Stimulated activated CD8-positive, alpha-beta memory T cell treated with anti-CD3 and anti-CD28 coated beads, Interleukin-7, amount 100 ng/mL, for 1 hour (primary cell): ENCODE measurements at places on chromosomes 1 and 21.

- no peak for DNase-seq
These were observed 58.5 kb upstream of the S1PR1 start for GRCh38 chr1:101178341-101178687.

- no peak for DNase-seq
These were observed 11.4 kb downstream of the EDEM3 start for GRCh38 chr1:184743062-184743756.

- no peak for DNase-seq
These were observed at the start of gene VANGL1 for GRCh38 chr1:115641762-115642167. VANGL1 (plus strand) TSS chr1:115641970; CDS start chr1:115651414, 9,444 bp downstream.

GRCh38 chr1:41514381-41514780 lies 29.9 kb upstream of the EDN2 start:
- DNase-seq = no peak

GRCh38 chr1:30300669-30301068 lies 422.7 kb downstream of the MATN1 start:
- no peak for DNase-seq

DNA sequence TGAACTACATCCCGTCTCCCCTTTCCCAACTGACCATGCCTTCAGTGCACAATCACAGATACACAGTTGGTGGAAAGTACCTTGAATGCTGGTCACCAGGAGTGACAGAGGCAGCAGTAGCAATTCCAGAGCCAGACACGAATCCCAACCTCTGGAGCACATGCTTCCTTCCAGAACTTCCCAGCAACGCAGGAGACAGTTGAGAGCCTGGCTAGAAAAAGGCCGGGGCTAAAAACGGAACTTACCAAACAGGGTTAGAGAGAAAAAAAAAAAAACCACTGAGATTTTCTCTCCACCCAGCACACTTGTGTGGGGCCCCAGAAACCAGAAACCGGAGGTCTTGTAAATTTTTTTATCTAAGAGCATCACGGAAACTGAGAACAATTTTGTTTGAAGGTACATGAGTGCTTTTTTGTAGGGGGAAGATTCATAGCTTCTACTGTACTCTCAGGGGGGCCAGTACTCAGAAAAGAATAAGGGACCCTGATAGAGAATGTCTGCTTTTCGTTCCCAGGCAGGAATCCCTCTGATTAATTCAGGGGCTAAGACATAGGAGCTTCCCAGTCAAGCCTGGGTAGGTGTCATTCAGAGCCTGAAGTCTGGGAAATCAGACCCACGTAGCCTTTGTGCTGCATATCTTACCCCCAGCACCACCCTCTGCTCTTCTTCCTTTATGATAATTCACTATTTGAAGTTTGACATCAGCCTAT lies at the start of gene CD48:
CD48 (minus strand) TSS at position 221 of the 710 bp plus-strand sequence; CDS start at position 162, 59 bp downstream.
- DNase-seq = peak; percentile 15

DNA sequence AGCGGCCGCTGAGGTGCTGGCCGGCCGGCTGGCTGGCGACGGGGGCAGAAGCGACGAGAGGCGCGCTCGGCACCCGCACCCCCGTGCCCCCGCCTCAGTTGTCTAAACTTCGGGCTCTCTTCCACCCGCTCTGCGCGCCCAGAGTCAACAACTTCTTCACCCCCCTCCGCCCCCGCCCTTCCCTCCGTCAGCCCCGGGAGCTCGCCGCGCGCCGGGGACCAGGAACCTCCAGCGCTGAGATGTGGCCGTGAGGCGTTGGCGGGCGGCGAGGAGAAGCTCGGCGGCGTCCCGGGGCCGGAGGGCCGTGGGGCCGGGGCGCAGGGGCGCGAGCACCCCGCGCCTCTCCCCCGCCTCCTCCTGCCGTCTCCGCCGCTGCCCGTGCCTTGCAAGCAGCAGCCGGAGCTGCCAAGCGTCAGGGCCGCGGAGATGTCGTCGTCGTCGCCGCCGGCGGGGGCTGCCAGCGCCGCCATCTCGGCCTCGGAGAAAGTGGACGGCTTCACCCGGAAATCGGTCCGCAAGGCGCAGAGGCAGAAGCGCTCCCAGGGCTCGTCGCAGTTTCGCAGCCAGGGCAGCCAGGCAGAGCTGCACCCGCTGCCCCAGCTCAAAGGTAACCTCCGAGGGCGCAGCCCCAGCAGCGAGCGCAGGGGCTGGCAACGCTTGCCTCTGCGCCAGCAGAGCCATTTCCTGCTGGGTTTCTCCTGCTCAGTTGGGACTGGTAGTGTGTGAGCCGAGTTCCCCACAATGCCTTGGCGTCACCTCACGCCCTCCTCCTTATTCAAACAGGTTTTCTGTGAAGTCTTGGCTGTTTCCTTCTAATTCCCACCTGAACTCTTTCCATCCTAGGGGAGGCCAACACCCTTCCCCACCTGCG lies 710 bp downstream of the PPP2R5A start:
- DNase-seq = peak; percentile 39
